ENCODE measurements at places on chromosomes 3 and 15.
A peak's percentile ranks its signal among the peaks of the same experiment; 100 is the strongest.

GRCh38 chr3:36944641-36945270, at the start of gene TRANK1:
Gene TRANK1 (minus strand): TSS chr3:36945054. CDS start chr3:36944809, 245 bp downstream.
- DNase-seq = peak; percentile 78

DNA sequence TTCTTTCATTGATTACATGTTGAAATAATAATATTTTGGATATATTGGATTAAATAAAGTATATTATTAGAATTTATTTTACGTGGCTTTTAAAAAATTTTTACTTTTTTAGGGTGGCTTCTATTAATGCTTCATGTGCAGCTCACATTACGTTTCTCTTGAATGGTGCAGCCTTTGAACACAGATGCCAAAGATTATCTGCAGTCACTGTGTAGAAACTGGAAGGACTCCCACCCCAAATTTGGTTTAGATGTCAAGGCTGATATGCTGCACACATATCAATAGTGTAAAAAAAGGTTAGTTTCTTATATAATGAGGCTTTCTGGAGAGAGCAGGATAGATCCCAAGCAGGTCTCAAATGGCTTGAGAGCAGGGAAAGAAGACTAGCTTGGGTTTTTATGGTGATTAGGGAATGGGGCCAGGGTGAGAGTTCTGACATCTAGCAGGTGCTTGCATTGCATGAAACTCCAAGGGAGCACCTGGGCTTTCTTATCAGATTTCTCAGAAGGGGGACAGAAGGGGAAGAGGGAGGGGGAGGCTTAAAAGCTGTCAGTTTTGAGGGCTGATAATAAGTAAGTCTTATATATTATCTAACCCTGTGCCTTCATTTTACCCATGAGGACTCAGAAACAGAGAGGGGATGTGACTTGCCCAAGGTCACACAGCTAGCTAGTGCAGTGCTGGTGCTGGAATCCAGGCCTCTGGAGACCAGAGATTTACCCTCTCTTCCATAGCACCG, 89.6 kb downstream of the CHST2 start:
- no peak for DNase-seq

GRCh38 chr3:100737334-100737733, 28.0 kb downstream of the TFG start:
- peak; percentile 48 for DNase-seq

GRCh38 chr3:84946240-84946639, 12.5 kb upstream of the CADM2 start:
- DNase-seq = no peak

GRCh38 chr15:70432924-70433495, 330.3 kb downstream of the UACA start:
- no peak for DNase-seq

DNA sequence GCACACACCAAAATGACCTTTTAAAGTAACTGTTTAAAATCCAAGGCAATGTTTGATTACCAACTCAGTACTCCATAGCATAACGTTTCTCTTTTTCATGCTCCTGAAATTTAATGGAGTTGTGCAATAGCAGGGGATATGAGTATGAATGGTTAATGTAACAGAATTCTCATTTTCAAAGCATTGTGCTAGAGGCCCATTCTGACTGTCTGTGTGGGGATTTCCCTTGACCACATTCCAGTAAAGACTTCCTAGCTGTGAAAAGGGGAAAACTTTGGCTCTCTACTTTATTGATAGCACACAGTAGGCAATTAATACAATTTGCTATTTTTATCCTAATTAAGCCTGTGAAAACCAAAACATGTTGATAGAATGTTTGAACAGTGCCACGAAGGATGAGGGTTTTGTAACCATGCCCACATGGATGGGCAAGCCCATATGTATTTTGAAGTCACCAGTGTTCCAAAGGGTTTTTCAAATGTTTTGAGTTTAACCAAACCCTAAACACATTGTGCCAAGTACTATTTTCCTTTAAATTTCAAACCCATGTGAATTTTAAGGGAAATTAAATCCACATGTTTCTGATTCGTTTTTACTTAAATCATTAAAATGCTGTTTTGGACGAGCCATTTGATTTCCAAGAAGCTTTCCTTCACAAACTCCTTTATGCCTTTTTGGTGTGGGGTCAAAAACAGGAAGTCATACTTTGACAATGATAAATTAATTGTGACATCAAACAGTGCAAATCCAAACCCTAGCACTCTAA, 261.2 kb downstream of the SHOX2 start:
- peak; percentile 62 for DNase-seq

- DNase-seq = peak; percentile 21
Measured at GRCh38 chr15:66868918-66869317, 166.9 kb downstream of the SMAD6 start.
